ENCODE measurements at places on chromosomes 1 and 21. TPM values are rescaled to one million over a fixed set of nuclear protein-coding genes. Genes with fewer than 3 reads are reported as not detected.

The ICOSLG gene
- total RNA-seq = 1.2 TPM

The ATP6V1G3 gene
- total RNA-seq = not detected

The SMCP gene
- not detected for total RNA-seq

The GJB3 gene
- 9.6 TPM for total RNA-seq

The TENT5C gene
- total RNA-seq = 0.05 TPM

The TNNT2 gene
- 3.3 TPM for total RNA-seq

The NTMT2 gene
- total RNA-seq = not detected

- no peak overlapping the region for H3K27ac ChIP-seq
- no peaks in the 10 kb centered on the region for H3K4me1 ChIP-seq
- DNase-seq = no peak
Measured at GRCh38 chr1:58596631-58597052, 19.6 kb upstream of the TACSTD2 start.

GRCh38 chr1:46190539-46190938 is 7.7 kb downstream of the POMGNT1 start:
- H3K27ac ChIP-seq = no peak overlapping the region
- H3K36me3 ChIP-seq = peaks cover 29% of the 10 kb centered on the region
- peaks cover 8% of the 10 kb centered on the region for H3K27me3 ChIP-seq
- no peak overlapping the region for H3K4me3 ChIP-seq

- peaks cover 33% of the 10 kb centered on the region for H3K27me3 ChIP-seq
- H3K4me1 ChIP-seq = peaks cover 34% of the 10 kb centered on the region
- H3K27ac ChIP-seq = no peak overlapping the region
- DNase-seq = peak; percentile 8
Measured at GRCh38 chr21:36701756-36702621, 3.1 kb downstream of the SIM2 start.

DNA sequence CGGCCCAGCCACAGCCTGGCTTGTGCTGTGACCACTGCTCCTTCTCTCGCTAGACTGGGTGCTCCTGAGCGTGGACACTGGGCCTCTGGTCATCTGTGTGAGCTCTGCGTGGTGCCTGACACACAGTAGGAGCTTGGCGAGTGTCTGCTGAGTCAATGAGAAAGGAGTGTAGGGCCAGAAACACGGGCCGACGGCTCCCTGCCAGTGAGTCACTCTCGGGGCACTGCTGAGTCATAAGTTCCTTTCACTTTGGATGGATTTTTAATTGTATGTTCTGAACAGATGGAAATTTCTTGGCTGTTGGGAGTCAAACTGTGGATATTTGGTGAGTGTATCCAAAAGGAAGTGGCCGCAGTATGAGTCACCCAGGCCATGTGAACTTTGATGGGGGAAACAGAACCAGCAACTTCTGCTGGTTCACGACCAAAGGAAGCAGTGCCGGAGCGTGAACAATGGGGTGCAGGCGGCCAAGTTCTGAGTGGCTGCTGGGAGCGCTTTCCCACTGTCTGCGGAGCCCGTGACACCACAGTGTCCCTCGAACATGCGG is 41.0 kb upstream of the COL18A1 start:
- peak overlapping the region; percentile 4 for H3K4me3 ChIP-seq
- peaks cover 20% of the 10 kb centered on the region for H3K27me3 ChIP-seq
- no peaks in the 10 kb centered on the region for H3K36me3 ChIP-seq
- H3K4me1 ChIP-seq = peaks cover 6% of the 10 kb centered on the region
- H3K27ac ChIP-seq = peak overlapping the region; percentile 74

GRCh38 chr1:64686828-64687724 is 57.8 kb upstream of the RAVER2 start:
- peak; percentile 16 for DNase-seq
- H3K27me3 ChIP-seq = peaks cover 5% of the 10 kb centered on the region
- H3K4me3 ChIP-seq = no peak overlapping the region
- peaks cover 33% of the 10 kb centered on the region for H3K36me3 ChIP-seq

DNA sequence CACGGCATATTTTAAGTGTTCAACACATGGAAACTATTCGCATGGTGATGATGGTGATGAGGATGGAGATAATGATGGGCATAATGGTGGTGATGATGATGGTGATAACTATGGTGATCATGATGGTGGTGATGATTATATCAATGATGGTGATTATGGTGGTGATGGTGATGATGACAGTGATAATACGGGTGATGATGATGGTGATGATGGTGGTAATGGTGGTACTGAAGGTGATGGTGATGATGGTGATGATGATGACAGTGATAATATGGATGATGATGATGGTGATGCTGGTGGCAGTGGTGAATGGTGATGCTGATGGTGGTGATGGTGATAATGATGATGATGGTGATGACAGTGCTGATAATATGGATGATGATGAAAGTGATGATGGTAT is 341.8 kb upstream of the VAMP3 start:
- H3K36me3 ChIP-seq = no peaks in the 10 kb centered on the region
- H3K4me3 ChIP-seq = no peak overlapping the region

DNA sequence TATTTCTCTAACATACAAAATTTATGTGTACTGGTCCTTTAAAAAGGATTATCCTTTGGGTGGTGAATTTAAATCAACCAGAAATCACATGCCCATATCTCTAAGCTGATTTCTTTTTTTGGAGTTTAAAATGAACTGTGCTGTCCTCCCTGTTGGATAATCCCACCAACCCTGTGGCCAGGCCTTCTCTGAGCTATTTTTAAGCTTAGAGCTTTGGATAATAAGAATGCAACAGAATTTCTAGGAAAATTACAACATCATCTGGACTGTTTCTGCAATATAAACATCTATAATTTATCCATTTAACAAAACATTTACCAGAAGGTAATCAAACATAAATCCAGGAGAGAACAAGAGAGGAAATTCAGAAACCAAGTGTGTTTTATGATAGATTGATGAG is 88.3 kb downstream of the LRRC40 start:
- no peaks in the 10 kb centered on the region for H3K36me3 ChIP-seq
- H3K27ac ChIP-seq = no peak overlapping the region
- no peak overlapping the region for H3K4me3 ChIP-seq
- no peaks in the 10 kb centered on the region for H3K4me1 ChIP-seq

DNA sequence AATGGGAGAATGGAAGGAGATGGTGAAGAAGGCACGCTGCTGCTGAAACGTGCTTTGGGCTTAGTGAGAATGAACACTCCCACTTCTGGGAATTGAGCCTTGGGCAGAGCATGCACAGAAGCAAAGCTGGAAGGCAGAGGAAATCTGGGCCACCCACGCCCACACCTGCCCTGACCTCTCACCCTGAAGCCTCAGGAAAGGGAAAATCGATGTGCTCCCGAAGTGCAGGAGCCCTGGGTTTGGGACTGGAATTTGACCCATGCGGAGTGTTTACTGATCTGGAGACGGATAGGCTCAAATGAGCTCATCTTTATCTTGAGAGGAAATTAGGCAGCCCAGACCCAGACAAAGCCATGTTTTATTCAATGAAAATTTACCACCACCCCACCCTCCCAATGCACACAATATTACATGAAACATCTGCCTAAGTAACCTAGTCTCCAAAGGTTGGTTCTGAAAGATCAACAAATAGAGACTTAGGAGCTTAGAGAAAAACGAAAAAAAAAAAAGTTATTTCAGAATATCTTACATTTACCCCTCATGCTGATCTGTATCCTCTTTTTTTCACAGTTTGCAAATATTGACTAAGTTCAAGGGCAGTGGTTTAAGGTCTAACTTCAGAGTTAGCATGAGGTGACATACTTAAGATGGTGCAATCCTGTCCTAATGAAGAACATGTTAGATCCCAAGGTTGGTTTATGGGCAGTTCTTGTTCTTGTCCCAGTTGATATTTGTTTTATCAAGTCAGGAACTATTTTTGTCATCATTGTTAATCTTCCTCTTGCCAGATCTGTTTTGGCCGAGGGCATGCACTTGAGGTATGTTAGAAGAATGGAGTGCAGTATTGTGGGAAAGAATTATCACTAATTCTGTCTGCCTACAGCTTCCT is 63.0 kb downstream of the PROX1 start:
- no peaks in the 10 kb centered on the region for H3K27me3 ChIP-seq
- peaks cover 3% of the 10 kb centered on the region for H3K36me3 ChIP-seq
- H3K4me3 ChIP-seq = no peak overlapping the region
- no peak overlapping the region for H3K27ac ChIP-seq
- DNase-seq = no peak

- H3K4me1 ChIP-seq = peaks cover 17% of the 10 kb centered on the region
- H3K27me3 ChIP-seq = no peaks in the 10 kb centered on the region
- H3K36me3 ChIP-seq = no peaks in the 10 kb centered on the region
- no peak overlapping the region for H3K4me3 ChIP-seq
- H3K27ac ChIP-seq = no peak overlapping the region
Measured at GRCh38 chr1:206826394-206826793, 39.0 kb upstream of the IL20 start.

GRCh38 chr1:214451596-214451995 is 99.8 kb downstream of the PTPN14 start:
- H3K4me3 ChIP-seq = no peak overlapping the region
- peaks cover 26% of the 10 kb centered on the region for H3K4me1 ChIP-seq
- peaks cover 1% of the 10 kb centered on the region for H3K27me3 ChIP-seq
- H3K27ac ChIP-seq = no peak overlapping the region

DNA sequence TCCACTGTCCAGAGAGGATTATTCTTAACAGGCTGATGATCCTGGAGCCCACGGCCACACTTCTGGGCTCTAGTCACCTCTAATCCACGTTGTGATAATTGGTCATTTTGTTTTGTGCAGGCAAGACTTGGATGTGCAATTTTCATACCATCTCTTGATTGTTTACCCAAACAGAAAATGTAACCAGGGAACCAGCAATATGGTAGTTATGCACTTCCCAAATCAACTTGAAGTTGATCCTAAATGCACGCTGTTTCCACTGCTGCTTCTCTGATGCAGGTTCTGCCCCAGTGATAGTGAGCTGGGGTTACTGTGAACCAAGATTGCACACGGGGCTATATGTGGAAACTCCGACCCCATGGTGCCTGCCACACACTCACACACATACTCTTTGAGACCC is 14.7 kb upstream of the KCNJ15 start:
- no peaks in the 10 kb centered on the region for H3K36me3 ChIP-seq
- no peak for DNase-seq
- no peak overlapping the region for H3K4me3 ChIP-seq

GRCh38 chr1:43536196-43536863 is 5.6 kb downstream of the PTPRF start:
- H3K27ac ChIP-seq = no peak overlapping the region
- peaks cover 49% of the 10 kb centered on the region for H3K4me1 ChIP-seq
- H3K4me3 ChIP-seq = no peak overlapping the region
- H3K27me3 ChIP-seq = peaks cover 16% of the 10 kb centered on the region
- no peak for DNase-seq

- H3K27me3 ChIP-seq = peaks cover 1% of the 10 kb centered on the region
- no peak for DNase-seq
- no peak overlapping the region for H3K27ac ChIP-seq
- H3K36me3 ChIP-seq = peaks cover 32% of the 10 kb centered on the region
- H3K4me3 ChIP-seq = no peak overlapping the region
Measured at GRCh38 chr21:33273044-33273443, 6.9 kb downstream of the IL10RB start.

DNA sequence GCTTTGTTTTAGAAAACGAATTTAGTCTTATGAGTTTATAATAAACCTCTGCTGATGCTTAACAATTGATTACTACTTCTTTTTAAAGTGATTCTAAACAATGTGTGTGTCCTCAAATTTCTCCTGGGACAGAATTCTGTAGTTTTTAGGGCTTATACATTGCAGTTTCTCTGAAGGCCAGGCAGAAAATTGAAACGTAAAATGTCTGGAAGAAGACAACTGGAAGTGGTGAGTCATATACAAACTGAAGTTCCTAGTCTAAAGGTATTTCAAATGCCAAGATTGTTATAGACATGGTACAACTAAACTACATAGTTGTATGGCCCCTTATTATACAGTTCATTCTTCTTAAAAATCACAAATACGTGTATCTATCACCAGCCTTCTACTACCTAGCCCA is 30.5 kb upstream of the RC3H1 start:
- no peaks in the 10 kb centered on the region for H3K36me3 ChIP-seq
- no peaks in the 10 kb centered on the region for H3K4me1 ChIP-seq
- H3K27ac ChIP-seq = no peak overlapping the region
- H3K4me3 ChIP-seq = no peak overlapping the region
